ENCODE measurements at places on chromosomes 1 and 21.

DNA sequence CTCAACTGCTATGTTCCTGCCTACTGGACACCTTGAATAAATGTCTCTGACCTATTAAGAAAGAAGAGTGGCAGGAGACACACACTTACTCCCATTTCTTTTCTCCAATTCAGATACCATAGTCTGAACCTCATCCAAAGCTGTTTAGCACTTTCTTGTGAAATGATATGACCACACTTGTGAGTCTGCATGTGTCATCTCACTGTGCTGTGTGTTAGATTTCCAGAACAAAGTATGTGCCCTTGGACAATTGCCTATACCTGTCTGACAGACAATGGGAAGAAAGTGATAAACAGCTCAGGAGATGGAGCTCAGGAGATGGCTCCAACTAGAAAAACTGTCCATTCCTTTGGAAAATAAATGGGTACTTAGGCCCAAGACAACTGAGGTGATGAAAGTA, 48.4 kb downstream of the USP48 start:
- DNase-seq, result no peak

DNA sequence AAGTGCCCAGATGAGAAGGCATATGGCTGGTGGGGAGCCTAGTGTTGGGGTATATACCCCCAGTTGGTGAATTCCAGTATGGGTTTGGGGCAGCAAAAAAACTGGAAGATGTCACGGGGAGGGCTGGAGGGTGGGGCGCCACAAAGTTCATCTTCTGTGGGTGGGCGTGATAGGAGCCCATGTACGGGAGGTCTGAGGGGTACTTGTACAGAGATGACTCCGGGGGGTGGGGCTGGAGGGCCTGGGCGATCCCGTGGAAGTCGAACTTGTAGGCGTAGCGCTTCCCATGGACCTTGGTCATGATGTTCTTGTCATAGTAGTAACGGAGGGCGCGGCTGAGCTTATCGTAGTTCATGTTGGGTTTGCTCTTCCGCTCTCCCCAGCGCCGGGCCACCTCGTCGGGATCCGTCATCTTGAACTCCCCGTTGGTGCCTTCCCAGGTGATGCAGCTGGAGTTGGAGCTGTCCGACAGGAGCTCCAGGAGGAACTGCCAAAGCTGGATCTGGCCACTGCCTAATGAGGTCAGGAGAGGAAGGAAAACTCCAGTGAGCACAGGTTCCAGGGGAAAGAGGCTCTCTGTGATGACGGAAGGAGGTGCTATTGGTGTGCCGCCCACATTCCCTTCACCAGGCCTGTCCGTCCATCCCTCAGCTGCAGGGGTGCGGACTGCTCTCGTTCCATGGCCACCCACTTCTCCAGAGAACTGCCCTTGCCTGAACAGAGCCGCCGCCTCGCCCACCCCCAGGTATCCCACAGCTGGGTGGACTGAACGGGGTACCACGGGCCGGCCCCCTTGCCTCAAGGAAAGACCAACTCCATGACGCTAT, 114.7 kb downstream of the ERG start:
- DNase-seq, result no peak

DNA sequence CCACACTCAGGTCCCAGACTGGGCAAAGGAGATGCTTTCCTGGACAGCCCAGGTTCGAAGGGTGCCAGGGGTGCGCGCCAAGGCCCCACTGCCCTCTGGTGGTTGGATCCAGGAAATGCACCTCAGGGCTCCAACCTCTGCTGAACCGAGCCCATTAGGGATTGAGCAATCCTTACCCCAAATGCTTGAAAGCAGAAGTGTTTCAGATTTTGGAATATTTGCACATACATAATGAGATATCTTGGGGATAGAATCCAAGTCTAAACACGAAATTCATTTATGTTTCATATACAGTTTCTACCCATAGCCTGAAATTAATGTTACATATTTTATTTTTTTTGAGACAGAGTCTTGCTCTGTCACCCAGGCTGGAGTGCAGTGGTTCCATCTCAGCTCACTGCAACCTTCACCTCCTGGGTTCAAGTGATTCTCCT, 57.4 kb downstream of the SLC9A1 start:
- DNase-seq, result peak; percentile 74

- no peak for DNase-seq
These were observed 757.3 kb downstream of the LTN1 start for GRCh38 chr21:28235169-28235895.

DNA sequence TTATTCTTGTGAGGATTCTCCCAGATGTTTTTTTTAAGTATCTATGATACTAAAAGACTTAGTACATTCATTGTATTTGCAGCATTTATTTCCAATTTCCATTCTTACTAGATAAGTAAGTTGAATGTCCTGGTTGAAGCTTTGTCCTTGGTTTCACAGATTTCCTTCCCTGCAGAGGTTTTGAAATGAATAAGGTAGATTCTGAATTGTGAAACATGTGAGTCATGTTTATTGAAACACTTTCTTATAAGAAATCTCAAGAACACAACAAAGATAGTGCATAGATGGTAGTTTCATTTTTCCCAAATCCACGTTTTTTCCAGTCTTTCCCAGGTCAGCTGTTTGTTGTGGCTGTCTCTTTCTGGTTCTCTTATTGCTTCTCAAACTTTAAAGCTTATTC, 24.8 kb downstream of the GABPA start:
- no peak for DNase-seq

DNA sequence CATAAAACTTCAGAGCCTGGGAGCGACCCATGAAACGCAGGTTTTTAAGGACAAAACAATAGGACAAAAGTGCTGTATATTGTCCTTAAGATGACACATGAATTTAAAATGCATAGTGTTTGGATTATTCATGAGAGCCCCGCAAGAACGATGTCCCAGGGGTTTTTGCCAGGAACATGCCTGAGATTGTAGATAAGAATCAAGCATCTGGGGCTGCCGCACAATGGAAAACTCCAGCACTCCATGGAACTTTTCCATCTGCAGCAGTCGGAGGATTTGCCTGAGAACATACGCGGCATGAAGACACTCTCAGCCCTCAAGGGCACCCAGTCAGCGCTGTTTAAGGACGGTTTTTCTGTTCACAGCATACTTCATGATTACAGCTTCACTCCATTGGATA, 5.3 kb upstream of the ERG start:
- no peak for DNase-seq

DNA sequence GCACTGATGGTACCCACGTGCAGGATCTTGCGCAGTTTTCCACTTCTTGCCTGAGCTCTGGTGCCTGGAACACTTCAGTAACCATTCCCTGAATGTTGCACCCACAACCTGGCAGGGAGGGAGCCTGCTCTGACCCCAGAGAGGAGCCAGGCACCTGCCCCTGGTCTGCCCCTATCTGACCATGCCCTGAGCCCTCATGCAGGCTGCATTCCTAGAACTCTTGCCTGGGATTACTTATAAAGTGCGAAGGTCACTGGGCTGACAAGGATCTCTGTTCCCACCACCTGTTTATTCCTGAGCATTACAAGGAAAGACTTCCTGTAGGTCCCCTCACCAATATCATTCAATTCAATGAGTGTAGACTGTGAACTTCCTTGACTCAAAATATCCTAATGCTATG, 191.9 kb upstream of the FMN2 start:
- DNase-seq, result no peak

DNA sequence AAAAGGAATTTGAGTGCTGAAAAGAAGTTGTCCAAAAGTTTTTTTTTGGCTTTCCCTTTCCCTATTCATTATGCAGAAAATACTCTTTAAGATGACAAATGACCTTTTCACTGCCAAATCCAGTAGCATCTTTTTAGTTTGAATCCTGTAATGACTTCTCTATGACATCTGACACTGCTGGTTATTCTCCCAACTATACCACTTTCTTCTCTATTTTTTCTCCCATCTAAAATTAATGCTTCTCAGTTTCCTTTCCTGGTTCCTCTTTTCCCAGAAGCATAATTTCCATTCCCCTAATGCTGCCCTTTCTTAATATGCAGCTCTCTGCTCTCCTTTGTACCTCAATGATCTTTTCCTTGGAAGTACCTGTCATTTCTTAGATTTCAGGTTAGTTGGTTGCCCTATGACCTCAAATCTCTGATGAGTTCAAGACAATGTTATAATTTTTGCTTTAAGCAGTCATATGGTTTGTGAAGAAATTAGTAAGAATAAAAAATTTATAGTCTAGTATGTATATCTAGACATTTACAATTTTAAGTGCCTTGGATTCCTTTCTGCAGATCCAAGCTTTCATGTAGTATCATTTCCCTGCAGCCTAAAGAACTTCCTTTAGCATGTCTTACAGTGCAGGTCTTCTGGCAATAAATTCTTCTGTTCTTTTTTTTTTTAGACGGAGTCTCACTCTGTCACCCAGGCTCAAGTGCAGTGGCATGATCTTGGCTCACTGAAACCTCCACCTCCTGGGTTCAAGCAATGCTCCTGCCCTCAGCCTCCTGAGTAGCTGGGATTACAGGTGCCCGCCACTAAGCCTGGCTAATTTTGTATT, 150.8 kb downstream of the CDC42BPA start:
- DNase-seq, result no peak

- no peak for DNase-seq
These were observed 857.9 kb downstream of the BRINP3 start for GRCh38 chr1:189619682-189620332.

GRCh38 chr1:30777060-30777903, 19.7 kb upstream of the LAPTM5 start:
- no peak for DNase-seq

GRCh38 chr1:231420299-231420958, 1.7 kb downstream of the EGLN1 start:
- no peak for DNase-seq

DNA sequence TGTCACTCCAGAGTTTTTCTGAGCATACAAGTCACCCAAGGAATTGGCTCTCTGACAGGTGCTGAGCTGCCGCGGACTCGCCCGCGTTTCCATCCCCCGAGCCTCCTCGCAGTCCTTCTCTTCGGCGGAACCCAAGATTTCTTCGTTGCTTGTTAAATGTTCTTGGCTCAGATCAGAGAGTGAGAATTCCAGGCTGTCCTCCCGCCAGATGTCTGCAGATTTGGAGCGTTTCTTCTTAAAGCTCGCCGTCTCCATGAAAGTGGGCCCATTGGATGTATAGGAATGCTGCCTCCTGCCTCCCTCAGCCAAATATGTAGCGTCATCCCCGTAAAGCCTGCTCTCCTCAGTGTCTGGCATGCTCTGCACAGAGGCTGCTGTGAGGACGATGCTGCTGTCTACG, 77.8 kb downstream of the TIAM1 start:
- DNase-seq, result no peak

GRCh38 chr1:206709772-206710459, 25.2 kb downstream of the MAPKAPK2 start:
- DNase-seq, result no peak

GRCh38 chr1:198534548-198535418, 5.7 kb downstream of the ATP6V1G3 start:
- DNase-seq, result no peak

DNA sequence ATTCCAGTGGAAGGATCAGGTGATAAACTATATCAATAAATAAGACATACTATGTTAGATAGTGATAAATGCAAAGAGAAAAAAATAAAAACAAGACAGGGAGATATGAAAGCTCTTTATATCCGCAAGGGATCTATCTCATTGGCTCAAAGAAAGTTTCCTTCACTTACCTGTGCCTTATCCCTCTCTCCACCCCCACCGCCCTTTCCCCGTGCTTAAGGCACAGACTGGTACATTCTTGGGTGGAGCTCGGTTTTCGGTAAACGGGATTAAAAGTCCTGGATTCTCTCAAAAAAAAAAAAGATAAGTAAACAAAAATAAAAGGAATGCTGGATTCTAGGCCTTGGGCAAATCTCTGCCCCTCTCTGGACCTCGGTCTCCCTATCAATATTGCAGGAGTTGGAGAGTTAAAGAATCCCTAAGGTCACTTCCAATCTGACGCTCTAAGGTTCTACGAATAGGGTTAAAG, 593 bp upstream of the DNAJC16 start:
- DNase-seq, result no peak

GRCh38 chr1:230735447-230735846, 11.7 kb upstream of the CAPN9 start:
- no peak for DNase-seq

DNA sequence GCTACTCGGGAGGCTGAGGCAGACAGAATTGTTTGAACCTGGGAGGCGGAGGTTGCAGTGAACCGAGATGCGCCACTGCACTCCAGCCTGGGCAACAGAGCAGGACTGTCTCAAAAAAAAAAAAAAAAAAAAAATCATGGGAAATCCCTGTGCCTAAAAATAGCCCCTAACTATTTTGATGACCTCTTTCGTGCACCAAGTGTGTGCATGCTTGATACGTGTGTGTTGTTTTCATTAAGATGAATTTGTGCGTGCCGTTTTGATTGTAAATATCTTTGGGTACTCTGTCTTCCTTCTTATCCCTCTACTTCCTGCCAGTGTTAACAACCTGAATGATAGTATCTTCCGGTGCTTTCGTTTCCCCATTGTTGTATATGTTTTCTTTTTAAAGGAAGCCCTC, 9.8 kb downstream of the CACYBP start:
- no peak for DNase-seq

GRCh38 chr1:195577748-195578147, 1030.5 kb downstream of the KCNT2 start:
- DNase-seq, result no peak

GRCh38 chr1:82565546-82565945, 764.8 kb downstream of the ADGRL2 start:
- DNase-seq, result no peak

GRCh38 chr1:104648269-104648691, 898.6 kb downstream of the AMY1C start:
- DNase-seq, result no peak

GRCh38 chr1:5110508-5110907, 456.1 kb downstream of the AJAP1 start:
- no peak for DNase-seq

DNA sequence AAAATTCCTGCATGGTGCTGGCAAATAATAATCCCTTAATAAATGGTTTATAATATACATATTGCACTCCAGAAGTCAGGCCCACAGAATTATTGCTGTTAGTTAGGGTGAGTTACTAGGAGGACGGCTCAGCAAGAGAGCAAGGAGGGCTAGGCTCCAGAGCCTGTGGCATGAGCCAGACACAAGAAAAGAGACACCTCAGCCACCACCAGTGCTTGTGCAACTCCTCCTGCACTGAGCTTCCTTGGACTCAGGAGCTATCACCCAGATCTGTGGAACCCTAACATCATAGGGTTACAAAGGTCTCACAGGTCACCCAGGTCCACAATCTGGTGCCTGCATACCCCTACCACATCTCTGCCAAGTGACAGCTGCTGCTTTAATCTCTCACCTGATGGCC, 12.8 kb upstream of the LRRC8D start:
- DNase-seq, result no peak

Data from CD4-positive, alpha-beta T cell treated with Interleukin-6 at 100 ng/mL for 8 hours (primary cell).